ENCODE measurements at places on chromosomes 4 and X.
A peak's percentile ranks its signal among the peaks of the same experiment; 100 is the strongest.

GRCh38 chr4:97404876-97405523, 738.3 kb downstream of the STPG2 start:
- no peak for DNase-seq

DNA sequence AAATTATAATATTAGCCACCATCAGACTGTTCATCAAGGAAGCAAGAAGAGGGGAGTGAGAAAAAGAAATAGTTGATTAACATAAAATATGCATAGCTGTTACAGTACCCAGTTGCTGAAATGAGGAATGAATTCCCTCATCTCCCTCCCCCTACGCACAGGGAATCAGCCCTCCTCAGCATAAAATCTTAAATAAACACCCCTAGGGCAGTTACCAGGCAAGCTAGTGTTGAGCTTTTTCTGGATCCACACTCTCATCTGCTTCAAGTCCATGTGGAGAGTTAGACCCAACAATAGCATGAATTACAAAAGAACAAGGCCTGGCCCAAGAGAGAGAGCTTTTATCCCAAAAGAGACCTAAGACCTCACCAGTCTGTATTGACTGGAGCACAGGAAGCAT, 19.0 kb upstream of the SYTL4 start:
- no peak for DNase-seq

GRCh38 chrX:47808904-47809788, 27.6 kb upstream of the ZNF81 start:
- DNase-seq: no peak

DNA sequence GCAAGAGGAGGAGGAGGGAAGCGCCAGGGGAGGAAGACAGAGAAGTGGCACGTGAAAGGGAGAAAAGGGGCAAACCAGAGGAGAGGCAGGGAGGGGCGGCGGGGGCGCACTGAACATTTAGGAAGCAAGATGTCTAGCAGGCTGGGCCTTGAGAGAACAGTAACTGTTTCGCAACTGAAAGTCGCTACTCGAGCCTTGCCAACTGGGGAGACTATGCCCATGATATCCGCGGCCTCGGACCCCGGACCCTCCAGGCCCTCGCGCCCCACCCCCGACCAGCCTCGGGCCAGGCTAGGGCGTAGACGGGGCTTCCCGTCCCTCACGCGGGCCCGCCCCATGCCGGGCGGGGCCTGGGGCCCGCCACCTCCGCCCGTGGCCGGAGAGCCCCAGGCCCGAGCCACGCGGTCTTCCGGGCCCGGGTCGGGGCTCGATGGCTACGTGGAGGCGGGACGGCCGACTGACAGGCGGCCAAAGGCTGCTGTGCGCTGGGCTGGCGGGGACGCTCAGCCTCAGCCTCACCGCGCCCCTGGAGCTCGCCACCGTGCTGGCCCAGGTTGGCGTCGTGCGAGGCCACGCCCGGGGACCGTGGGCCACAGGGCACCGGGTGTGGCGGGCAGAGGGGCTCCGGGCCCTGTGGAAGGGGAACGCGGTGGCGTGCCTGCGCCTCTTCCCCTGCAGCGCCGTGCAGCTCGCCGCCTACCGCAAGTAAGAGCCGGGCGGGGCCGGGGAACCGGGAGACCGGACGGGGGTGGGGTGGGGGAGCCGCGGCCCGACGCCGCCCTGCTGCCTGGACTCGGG, at the start of gene SLC25A43:
Gene SLC25A43, plus strand, starts transcription at position 363 of the 798 bp plus-strand sequence. Its CDS starts 68 bp downstream, at position 431.
- peak; percentile 69 for DNase-seq

- no peak for DNase-seq
Observed at GRCh38 chr4:157072002-157072401, 3.9 kb upstream of the GLRB start.

DNA sequence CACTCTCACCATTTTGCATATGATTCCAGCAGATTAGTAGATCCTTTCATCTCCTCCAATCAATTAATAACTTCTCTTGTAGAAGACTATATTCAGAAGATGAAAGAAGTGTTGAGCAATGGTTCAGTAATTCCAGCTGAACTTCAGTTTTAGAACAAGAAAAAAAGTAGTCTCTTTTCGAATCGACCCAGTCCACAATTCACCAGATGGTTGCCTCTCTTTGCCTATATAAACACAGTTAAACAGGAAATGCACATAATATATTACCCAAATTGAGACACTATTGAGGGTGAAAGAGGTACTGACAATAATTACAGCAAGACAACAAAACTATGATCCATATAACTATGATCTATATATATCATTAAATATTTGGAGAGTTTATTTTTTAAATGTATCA, 16.8 kb upstream of the FAM241A start:
- no peak for DNase-seq

DNA sequence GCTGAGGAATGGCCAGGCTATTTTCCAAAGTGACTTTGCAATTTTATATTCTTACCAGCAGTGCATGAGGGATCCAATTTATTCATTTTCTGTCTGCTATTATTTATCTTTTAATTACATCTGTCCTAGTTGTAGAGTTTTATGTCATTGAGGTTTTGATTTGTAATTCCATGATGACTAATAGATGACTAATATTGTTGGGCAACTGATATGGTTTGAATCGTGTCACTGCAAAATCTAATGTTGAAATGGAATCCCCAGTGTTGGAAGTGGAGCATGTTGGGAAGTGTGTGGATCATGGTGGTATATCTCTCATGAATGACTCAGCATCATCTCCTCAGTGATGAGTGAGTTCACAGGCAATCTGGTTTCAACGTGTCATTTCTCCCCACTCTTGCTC, 201.5 kb downstream of the TBX22 start:
- no peak for DNase-seq

DNA sequence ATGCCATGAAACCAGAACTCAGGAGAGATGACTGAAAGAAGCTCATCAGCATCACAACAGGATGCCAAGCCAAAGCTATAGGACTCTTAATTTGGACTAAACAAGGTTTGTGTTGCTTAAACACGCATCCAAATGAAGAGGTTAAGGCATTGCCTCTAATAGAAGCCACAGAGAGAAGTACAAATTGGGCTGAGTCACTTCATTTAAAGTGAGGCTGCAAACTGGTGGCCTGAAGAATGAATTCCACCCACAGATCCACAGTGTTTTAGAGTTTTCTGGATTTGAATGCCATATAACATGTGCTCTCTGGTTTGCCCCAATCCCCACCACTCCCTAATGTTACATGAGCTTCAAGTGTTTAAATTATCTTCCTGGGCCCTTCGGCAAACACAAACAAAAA, 103.5 kb downstream of the FIP1L1 start:
- DNase-seq: no peak

DNA sequence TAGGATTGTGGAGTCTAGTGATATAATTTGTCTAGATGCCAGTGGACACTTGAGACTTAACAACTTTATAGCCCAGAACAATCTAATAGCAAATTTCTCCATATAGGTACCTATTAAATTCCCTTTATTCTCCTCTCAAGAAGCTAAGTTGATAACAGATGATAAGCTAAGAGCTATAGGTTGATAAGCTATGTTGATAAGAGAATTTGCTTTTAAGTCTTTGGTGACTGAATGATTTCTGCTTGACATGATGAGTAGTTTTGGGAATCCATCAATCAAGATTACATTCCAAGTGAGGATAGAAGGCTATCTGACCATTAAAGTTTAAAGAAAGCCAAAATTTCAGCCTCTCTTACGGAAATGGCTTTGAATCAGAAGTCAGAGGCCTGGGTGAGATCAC, 131.6 kb downstream of the EMCN start:
- no peak for DNase-seq

- DNase-seq: no peak
Observed at GRCh38 chr4:84905646-84906045, 60.8 kb downstream of the WDFY3 start.

GRCh38 chr4:35824231-35824630, 420.1 kb downstream of the ARAP2 start:
- DNase-seq: no peak

- no peak for DNase-seq
Observed at GRCh38 chrX:20477219-20477618, 210.5 kb upstream of the RPS6KA3 start.

DNA sequence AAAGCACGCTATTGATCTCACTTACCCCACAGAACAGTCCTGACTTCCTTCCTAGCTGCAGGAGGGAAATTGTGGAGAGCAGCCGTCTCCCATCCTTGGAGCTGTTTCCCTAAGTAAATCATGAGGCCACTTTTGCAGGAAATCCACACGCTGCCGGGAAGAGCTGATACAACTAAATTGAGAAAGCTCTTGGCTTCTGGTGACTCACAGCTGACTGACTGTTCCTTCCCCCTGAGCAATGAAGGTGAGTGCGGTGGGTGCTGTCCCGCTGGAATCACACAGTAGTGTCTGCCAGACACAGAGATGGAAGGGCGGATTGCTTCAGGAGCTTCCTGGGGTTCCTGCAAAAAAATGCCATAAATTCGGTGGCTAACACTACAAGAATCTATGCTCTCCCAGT, 268.9 kb downstream of the ASMT start:
- DNase-seq: no peak

GRCh38 chrX:139776599-139776998, 68.6 kb upstream of the MCF2 start:
- peak; percentile 14 for DNase-seq

GRCh38 chrX:12973561-12974304, 1.2 kb upstream of the TMSB4X start:
- DNase-seq: no peak

- DNase-seq: peak; percentile 66
Observed at GRCh38 chrX:150984169-150984824, 1.2 kb downstream of the HMGB3 start.

DNA sequence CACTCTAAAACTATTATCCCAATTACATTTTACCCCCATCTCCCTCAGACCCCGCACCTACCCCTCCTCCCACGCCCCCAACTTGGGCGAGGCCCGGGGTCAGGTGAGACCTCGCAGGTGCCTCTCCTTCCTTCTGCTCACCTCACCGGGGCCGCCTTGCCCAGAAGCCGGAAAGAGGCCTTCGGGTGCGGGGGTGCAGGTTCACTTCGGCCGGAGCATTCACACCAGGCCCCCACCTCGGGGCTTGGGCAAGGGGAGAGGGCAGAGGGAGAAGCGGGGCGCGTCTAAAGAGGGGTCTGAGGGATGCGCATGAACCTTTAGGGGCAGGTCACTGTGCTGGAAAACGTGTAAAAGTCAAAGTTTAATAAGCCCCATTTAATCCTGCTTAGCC, 427 bp downstream of the ZNF182 start:
- DNase-seq: peak; percentile 27

DNA sequence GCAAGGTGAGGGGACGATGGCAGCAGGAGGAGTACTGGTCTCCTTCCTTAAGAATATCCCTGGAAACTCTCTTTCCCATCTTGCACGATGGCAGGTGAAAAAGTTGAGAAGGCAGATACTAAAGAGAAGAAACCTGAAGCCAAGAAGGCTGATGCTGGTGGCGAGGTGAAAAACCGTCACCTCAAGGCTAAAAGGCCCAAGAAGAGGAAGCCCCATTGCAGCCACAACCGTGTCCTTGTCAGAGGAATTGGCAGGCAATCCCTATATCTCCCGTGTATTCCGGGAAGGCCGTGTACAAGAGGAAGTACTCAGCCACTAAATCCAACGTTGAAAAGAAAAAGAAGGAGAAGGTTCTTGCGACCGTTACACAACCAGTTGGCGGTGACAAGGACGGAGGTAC, 40.0 kb downstream of the CRLF2 start:
- DNase-seq: no peak

GRCh38 chrX:32269866-32270265, 941.5 kb downstream of the DMD start:
- no peak for DNase-seq

GRCh38 chr4:102420563-102421398, 75.5 kb upstream of the SLC39A8 start:
- DNase-seq: peak; percentile 34

- DNase-seq: no peak
Observed at GRCh38 chr4:11149612-11150259, 279.0 kb downstream of the HS3ST1 start.

GRCh38 chr4:78764498-78764961, 11.6 kb upstream of the BMP2K start:
- no peak for DNase-seq

DNA sequence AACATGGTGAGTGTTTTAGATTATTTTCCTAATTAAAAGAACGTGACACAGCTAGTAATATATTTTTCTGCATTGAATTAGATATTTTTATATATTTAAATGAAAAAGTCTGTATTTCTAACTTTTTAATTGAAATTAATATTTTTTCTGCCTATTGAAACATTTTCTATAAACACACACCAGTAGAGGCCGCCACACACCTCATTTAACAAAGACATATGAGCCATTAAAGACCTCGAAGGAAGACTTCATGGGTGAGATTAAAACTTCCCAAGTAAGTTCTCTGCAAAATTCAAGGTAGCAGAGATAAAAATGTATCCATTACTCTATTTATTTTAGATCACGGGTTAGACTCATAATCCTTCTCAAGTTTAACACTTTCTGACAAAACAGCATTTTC, 8.3 kb downstream of the SLITRK2 start:
- no peak for DNase-seq

- DNase-seq: no peak
Observed at GRCh38 chrX:121356850-121357171, 309.4 kb downstream of the GLUD2 start.

DNA sequence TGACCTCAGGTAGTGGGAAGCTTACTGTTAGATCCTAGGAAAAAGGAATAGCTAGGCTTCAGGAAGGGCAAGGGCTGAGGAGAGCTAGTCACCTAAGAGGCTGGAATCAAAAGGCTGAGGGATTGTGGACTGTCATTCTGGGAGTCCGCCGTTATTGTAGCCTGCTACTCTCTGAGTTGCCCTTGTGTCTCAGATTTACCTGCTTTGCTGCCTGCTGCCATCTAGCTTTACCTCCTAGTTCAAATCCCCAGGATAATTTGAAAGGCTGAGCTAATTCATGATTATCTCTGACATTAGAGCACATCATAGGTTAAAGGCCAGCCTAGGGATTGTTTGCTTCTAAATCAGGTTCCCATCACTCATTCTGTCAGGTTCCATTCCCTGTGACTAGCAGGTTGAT, 120.2 kb downstream of the FHIP1A start:
- DNase-seq: no peak

DNA sequence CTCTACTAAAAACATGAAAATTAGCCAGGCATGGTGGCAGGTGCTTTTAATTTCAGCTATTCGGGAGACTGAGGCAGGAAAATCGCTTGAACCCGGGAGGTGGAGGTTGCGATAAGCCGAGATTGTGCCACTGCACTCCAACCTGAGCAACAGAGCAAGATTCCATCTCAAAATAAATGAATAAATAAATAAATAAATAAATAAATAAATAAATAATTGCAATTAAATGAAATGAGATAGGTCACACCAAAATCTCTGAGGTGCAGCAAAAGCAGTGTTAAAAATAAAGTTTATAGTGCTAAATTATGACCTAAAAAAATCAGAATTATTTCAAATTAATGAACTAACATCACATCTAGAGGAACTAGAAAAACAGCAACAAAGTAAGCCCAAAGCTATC, 13.6 kb upstream of the CYLC1 start:
- no peak for DNase-seq

DNA sequence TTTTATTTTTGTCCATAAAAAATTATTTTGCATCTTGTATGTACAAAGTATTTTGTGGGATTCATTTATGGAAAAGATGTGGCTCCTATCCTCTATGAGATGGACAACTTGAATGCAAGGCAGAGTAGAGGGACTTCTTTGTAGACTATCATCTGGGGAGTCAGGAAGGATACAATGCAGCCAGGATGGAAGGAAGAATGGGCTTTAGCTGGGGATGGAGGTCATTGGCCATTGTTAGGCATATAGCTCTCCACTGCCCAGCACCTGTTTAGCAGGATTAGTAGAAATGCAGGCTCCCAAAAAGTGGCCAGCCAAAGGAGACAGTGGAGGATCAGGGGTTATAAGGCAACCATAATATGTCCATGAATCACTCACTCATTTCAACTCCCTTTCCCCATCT, 5.1 kb upstream of the TLL1 start:
- DNase-seq: no peak

- peak; percentile 47 for DNase-seq
Observed at GRCh38 chr4:173288296-173288695, 45.9 kb downstream of the HMGB2 start.

GRCh38 chr4:77818602-77819403, at the start of gene CNOT6L:
TSS of gene CNOT6L (minus strand) at chr4:77819368. CDS start at chr4:77819308, 60 bp downstream.
- peak; percentile 80 for DNase-seq

All from D341Med (cell line).